GM12864 (cell line): ENCODE measurements at places on chromosomes 5 and 9.

DNA sequence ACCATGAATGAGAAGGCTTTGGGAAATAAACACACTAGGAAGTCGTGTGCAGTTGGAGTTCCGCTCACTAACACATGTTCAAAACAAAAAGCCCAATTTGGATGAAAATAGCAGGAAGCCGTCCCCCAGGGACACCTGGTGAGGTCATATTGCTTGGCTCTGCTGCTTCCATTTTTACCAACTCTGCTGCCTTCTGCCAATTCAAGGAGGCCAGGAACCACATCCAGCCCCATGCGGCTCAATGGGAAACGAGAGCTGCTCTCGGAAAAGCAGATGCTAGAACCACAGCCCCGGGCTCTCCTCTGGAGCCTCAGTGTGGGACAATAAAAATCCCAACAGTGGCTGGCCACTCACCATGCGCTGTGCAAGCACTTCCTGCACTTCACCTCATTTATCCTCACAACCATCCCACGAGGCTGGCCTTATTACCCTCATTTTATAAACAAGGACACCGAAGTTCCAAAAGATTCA, 13.4 kb downstream of the ADAM19 start:
- no peak for DNase-seq

- no peak for DNase-seq
Measured at GRCh38 chr5:79120221-79120620, 8.6 kb downstream of the BHMT start.

GRCh38 chr5:142697356-142698255, 11.7 kb upstream of the FGF1 start:
- DNase-seq = no peak

DNA sequence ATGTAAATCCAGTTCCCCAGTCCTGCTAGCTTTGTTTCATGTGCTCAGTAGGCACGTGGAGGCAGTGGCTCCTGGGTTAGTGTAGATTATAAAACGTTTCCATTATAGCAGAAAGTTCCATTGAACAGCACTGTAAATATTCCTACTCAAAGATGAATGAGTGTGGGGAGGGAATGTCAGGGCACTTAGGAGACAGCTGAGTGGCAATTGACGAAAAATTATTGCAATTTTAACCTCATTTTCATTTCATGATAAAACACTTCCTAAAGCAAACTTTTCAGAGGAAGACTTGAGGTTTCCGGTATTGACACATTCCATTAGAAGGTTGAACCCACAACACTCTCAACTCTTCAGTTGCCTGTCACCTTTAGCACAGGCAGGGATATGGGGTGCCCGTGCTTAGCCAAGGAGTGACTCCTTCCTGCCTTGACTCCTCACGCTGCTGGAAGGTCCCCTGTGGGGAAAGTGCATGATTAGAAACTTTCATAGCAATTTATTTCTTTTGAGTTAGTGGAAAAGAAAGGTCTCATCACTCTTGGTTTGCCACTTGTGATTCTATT, 41.2 kb downstream of the SLC46A2 start:
- no peak for DNase-seq

DNA sequence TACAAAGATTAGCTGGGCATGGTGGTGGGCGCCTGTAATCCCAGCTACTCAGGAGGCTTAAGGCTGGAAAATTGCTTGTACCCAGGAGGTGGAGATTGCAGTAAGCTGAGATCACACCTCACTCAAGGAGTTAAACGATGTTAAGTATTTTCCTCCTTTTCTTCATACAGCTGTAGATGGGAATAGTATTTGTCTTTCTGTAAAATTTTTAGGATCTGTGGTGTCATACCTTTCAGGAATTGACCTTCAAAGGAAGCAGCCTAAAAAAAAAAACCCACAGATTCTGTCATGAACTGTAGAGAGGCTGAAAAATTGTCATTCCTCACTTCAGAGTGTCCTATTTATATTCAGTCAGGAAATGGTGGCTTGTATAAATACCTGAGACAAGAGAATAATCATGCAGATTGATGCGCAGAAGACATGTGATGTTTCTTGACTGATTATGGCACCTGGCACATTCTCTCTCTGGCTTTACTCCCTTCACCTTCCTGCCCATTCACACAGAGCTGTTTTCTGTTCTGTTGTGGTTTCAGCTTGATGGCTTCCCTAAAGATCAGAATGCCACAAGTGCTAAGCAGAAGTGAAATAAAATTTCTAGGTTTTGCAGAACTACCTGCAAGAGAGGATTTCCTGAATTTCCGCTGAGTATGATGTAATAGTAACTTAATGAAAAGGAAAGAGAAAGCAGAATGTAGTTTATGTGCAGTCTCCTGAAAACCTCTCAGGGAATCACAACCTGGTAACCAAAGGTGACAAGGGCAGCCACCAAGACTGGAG, 3.8 kb downstream of the IFNA1 start:
- DNase-seq = peak; percentile 51

GRCh38 chr5:137218471-137218870, 280.7 kb downstream of the SPOCK1 start:
- DNase-seq = no peak

DNA sequence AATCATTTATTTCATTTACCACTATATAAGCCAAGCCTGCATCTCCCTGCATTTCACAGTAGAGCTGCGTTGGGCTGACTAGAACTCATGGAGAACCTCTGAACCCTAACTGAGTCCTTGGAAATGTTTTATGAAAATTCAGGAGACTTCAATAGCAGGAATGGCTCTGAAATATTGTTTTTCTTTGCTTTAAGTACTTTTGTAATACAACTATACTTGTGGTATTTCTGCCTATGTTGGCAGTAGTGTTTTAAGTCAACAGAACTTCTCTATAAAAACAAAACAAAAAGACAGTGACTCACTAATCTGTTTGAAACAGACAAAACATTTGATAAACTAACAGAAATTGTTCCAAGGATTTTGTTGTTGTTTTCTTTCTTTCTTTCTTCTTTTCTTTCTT, 489.2 kb upstream of the MEF2C start:
- no peak for DNase-seq

DNA sequence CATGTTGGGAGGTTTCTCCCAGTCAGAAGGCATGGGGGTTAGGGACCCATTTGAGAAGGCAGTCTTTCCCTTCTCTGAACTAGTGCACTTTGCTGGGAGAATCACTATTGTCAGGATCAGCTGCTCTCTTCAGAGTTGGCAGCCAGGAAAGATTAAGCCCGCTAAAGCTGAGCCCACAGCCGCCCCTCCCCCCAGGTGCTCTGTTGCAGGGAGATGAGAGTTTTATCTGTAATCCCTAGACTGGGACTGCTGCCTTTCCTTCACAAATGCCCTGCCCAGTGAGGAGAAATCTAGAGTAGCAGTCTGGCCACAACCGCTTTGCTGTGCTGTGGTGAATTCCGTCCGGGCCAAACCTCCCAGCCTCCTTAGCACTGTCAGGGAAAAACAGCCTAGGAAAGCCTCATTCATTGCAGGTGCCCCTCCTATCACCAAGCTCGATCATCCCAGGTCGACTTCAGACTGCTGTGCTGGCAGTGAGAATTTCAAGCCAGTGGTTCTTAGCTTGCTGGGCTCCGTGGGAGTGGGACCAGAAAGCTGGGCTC, 69.8 kb downstream of the CNTLN start:
- no peak for DNase-seq

DNA sequence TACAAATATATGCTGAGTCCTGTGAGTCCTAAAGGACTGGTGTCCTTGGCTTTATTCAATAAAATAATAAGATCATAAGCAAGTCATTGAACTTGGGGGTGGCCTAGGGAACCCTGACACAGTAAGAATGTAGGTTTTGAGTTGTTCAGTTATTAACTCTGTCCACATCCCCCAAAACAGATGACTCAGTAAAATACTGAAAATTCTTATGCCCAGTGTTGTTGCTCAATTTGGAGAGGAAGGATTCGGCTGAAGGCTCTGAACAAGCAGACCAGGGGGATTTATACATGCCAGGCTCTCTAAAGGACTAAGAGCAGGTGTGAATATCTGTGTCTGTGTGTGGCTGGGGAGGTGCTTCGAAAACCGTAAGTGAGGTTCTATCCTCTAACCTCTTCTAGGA, 173.7 kb downstream of the RMI1 start:
- no peak for DNase-seq

GRCh38 chr9:37751186-37751585, 2.4 kb upstream of the TRMT10B start:
- no peak for DNase-seq
